Muscle of arm (tissue), 14 donors: ENCODE measurements at places on chromosomes 3 and 15.

GRCh38 chr3:11969986-11970385 lies 34.2 kb upstream of the SYN2 start:
- no peak for DNase-seq

DNA sequence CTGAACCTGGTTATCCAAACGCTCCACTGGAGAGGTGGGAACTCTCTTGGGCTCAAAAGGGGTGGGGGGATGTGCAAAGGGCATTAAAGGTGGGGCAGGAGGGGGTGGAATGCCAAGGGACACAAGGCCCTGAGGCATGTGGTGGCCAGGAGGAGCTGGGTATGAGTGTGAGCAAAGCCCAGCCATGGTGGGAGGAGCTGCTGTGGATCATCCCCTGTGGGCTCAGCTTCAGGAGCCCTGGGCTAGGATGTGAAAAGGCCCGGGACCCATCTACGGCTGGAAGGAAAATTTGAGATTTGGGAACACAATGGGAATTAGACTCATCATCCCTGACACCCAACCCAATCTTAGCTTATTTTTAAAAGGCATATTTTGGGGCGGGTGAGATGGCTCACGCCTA lies 33.3 kb downstream of the MGLL start:
- DNase-seq = no peak

DNA sequence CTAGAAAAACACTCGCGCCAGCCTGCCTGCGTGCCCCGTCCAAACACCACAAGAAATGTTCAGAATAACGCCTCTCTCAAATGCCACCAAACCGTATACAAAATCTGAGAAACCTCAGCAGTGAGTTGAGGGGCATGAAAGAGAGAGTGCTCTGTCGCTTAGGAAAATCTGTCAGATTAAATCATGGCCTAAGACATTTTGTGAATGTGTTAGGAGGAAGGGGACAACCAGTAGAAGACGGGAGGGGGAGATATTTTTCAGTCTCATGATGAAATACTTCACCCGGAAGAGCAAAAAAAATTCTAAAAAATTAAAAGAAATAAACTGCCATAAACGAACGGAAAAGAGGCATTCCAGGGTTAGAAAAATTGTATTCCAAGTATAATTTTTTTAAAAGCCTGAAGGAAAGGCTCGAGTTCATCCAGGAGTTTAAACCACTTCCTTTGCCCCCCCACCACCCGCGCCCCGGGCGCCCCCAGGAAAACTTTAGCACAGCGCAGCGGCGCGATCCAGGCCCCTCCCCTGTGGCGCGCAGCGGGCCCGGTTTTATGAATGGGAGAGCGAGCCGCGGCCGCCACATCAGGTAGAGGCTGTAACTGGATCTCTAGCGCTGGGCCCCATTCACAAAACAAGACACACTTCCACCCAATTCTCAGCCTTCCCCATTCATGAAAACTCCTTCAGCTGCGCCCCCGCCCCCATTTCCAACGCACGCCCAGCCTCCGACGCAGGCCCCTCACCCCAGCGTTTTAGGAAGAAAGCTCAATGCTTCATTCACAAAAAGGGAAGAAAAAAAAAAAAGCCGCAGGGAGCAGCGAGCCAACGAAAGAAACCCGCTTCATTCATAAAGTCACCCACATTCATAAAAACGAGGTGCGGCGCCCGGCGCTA lies 1.4 kb downstream of the ETV5 start:
- DNase-seq = peak; percentile 71

DNA sequence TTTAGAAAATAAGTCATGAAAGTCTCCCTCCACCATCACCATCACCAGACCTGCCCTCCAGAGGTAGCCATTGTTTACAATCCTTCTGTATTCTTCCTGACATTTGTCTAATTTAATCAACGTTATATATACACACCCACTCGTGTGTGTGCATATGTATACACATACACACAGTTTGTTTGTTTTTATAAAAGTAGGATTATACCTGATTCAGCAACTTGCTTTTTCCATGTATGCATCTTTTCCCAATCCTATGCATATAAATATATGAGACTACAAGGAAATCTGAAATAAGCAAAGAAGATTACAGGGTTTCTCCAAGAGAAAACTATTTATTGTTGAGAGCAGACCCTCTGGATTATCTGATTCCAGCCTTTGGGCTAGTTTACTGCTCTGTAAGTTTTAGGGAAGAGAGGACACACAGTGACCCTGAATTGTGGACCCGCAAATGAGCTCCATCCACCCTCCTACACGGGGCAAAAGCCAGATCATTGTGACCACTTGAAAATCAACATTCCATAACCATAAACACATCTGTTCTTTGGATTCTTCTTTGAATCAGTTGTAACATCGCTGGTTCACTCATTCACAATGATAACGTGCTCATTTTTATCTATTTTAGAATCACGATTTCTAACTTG lies 104.3 kb downstream of the CPN2 start:
- no peak for DNase-seq

- no peak for DNase-seq
These were observed 456.2 kb downstream of the ZNF385D start for GRCh38 chr3:21294768-21295167.
